ENCODE measurements at places on chromosomes 12 and 14.

DNA sequence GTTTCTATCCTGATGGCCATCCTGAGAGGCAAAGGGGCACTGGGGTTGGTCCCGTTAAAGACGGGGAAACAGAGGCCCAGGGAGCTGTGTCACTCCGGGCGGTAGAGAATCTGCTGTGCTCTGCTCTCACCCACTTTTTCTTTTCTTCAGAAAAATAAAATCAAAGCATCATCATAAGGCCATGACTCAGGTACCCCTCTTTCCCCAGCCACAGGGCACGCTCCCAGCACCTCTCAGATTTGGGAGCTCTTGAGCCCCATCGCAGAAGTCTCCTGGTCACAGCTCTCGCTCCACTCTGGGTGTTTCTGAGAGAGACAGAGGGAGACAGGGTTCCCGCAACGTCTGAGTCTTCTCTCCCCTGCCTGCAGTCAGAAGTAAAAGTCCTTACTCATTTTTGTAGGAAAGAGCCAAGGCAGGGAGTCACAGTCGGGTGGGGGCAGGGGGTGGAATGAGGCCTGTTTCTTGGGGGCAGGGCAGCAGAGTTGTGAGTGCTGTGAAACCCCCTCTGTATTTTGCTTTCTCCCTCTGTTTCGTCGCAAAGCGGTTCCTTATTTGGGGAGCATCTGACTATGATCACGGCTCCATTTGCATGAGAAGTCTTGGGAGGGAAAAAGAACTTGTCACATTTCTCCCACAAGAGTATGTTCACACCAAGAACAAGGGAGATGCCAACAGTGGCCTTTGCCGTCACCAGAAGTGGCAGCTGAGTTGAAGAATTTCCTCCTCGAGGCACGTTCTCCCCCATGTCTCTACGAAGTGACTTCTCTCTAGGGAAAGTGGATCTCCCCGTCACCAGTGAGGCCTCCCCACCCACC, 139.0 kb downstream of the BCL11B start:
- DNase-seq: peak; percentile 1
- H3K27ac ChIP-seq: no peak overlapping the region
- H3K4me3 ChIP-seq: no peak overlapping the region
- peaks cover 4% of the 10 kb centered on the region for H3K36me3 ChIP-seq

- H3K4me3 ChIP-seq: no peak overlapping the region
- H3K27me3 ChIP-seq: no peaks in the 10 kb centered on the region
- H3K4me1 ChIP-seq: no peaks in the 10 kb centered on the region
- H3K27ac ChIP-seq: no peak overlapping the region
- DNase-seq: no peak
Observed at GRCh38 chr14:104169005-104169698, 30.8 kb downstream of the KIF26A start.

GRCh38 chr12:48956279-48957140, 777 bp downstream of the ARF3 start:
- H3K27ac ChIP-seq: peak overlapping the region; percentile 89
- no peak for DNase-seq
- peaks cover 13% of the 10 kb centered on the region for H3K27me3 ChIP-seq
- H3K36me3 ChIP-seq: peaks cover 19% of the 10 kb centered on the region
- peaks cover 60% of the 10 kb centered on the region for H3K4me1 ChIP-seq

- H3K36me3 ChIP-seq: no peaks in the 10 kb centered on the region
- peaks cover 6% of the 10 kb centered on the region for H3K4me1 ChIP-seq
- no peak for DNase-seq
- H3K4me3 ChIP-seq: no peak overlapping the region
- H3K27ac ChIP-seq: no peak overlapping the region
Observed at GRCh38 chr14:104741803-104742251, 11.1 kb upstream of the SIVA1 start.

DNA sequence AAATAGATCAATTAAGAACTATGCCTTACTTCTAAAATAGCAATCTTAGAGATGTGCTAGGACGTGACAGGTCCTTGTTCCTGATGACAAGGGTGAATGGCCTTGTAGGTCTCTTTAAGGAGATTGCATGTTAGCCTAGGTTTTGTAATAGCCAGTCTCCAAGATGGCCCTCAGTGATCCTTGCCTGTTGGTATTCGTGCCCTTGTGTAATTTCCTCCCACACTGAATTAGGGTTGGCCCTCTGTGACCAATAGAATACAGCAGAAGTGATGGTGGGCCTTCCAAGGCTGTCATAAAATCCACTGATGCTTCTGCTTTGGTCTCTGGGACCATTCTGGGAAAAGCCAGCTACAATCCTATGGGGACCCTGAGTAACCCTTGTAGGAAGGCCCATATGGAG, 38.2 kb upstream of the SNX6 start:
- H3K4me1 ChIP-seq: peaks cover 5% of the 10 kb centered on the region
- no peaks in the 10 kb centered on the region for H3K36me3 ChIP-seq
- no peaks in the 10 kb centered on the region for H3K27me3 ChIP-seq
- no peak overlapping the region for H3K4me3 ChIP-seq
- no peak overlapping the region for H3K27ac ChIP-seq
- no peak for DNase-seq

GRCh38 chr12:1792406-1792805, 28.0 kb upstream of the LRTM2 start:
- no peak overlapping the region for H3K27ac ChIP-seq
- no peaks in the 10 kb centered on the region for H3K27me3 ChIP-seq
- DNase-seq: no peak
- H3K4me3 ChIP-seq: no peak overlapping the region
- H3K36me3 ChIP-seq: peaks cover 3% of the 10 kb centered on the region

Measured in central memory CD8-positive, alpha-beta T cell (primary cell).